ENCODE measurements at places on chromosomes 3 and 15.

DNA sequence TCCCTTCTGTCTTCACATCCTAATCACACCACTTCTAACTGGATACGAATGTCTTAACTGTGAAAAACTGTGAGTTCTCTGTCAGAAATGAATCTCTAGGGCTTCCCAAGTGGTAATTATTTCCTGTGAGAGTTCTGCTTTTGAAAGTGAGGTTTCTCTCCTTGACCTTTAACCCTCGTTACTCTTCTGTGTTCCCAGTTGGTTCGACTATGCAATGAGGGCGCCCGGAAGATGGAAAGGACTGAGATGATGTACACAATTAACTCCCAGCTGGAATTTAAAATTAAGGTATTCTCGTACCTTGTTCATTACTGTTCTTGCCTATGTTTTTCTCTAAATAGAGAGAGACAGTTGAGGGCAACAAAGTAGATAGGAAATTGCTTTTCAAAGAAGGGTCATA is 96.5 kb downstream of the ARHGEF26 start:
- ATAC-seq = no peak

GRCh38 chr15:52128568-52128967 is 16.0 kb upstream of the BCL2L10 start:
- ATAC-seq = no peak

DNA sequence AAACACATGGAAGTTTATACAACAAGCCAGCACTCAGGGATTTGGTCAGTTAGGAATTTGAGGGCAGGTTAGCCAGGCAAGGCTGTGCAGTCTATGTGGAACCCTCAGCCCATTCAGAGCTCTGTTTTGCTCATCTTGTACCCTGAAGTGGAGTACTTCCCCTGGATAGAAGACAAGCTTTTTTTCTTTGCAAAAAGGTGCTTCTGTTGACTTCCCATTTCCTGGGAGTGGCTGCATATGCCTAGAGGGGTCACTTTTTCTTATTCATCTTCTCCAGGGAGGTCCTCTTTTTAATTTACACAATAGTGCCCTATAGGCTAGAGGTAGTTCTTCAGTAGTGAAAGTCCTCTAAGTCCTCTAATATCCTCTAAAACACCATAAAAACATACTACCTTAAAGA is 225.0 kb upstream of the P2RY1 start:
- ATAC-seq = no peak

DNA sequence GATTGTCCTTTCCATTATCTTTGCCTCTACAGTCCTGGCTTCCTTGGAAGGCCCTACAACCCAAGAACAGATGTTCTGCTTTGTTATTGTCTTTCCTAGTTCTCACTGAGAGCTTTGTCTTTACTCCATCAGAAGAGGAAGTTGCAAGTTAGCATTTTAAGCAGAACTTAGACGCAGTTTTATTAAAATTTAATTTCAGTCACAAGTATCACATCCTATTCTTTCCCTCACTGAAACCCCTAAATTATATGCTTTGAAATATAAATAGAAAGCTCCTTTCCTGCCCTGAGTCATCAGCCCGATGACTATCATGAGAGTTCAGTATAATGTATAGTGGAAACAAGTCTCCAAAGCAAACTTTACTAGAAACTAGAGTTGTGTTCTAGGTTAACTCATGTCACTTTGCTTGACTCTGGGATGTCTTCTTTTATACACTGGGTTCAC is 291.2 kb upstream of the RBMS3 start:
- ATAC-seq = peak; percentile 82

DNA sequence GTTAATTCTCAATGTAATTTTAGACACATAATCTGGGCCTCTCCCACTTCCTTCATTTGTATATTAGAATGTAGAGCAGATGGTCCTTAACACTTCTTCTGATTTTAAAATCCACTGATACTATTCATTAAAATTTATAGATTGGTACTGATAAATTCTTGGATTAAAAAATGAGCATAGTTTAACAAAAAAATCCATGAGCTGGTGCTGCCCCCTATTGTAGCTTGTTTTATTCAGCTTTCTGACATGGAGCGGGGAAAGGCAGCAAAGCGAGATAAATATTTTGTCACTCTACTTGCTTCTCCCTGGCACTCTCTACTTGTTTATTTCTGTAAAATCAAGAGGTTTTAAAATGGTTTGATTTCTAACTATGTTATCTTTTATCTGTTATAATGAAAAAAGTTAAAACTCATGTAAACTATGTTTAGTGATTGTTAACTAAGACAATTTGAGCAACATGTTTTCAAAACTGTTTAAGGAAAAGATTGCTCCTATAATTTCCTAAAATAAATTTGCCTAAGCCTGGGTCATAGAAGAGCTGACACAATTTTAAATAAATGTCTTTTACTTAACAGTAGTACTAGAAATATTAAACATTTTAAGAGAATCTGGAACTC is 26.5 kb upstream of the PLOD2 start:
- no peak for ATAC-seq

GRCh38 chr15:35926007-35926380 is 380.0 kb upstream of the DPH6 start:
- no peak for ATAC-seq

- no peak for ATAC-seq
Measured at GRCh38 chr3:55089211-55089610, 161.4 kb upstream of the LRTM1 start.

GRCh38 chr15:100169615-100170290 is 172.0 kb downstream of the ADAMTS17 start:
- ATAC-seq = no peak

- ATAC-seq = no peak
Measured at GRCh38 chr3:38743043-38743442, 73.0 kb downstream of the SCN10A start.

DNA sequence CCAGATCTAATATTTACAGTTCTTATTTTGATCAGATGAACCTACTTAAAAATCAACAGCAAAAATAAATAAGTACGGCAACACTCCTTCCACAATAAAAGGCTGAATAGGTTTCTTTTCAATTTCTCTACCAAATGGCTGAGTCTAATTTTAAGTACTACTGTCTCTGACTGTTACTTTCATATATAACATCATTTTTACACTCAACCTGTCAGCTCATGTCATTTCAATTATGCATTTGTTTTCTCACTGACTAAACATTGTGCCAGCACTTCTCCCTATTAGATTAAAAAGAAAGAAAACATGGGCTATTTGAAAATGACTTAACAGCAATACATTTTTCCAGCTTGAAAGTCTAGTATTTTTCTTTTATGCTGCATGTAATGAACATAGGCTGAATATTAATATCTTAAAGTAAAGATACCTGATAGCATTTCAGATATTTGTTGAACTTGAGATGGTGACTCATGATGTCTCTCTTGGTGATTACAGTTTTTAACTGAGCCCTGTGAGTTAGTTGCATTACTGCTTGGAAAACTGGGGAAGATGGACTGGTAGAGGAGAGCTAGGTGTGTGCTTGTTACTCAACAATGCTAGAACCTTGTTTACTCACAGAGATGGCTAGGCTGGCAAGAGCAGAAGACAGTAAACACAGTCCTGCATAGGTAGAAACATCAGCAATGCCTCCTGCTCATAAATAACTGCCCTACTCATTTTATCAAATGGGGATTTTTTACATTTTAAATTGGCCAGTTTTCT is 73.9 kb downstream of the PEX5L start:
- no peak for ATAC-seq

- ATAC-seq = no peak
Measured at GRCh38 chr3:133745108-133745507, 1.1 kb upstream of the TF start.

DNA sequence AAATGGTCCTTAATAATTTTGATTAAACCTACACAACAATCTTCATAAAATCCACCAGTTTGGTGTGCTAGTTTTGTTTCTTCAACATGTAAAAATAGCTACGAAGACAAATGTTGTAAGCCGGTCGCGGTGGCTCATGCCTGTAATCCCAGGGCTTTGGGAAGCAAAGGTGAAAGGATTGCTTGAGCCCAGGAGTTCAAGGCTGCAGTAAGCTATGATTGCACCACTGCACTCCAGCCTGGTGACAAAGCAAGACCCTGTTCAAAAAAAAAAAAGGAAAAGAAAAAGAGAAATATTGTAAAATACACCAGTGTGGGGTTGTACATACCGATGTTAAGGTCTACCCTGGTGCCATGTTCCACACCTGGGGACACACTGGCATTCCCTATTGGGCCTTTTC is 75.1 kb downstream of the LDHAL6B start:
- no peak for ATAC-seq

DNA sequence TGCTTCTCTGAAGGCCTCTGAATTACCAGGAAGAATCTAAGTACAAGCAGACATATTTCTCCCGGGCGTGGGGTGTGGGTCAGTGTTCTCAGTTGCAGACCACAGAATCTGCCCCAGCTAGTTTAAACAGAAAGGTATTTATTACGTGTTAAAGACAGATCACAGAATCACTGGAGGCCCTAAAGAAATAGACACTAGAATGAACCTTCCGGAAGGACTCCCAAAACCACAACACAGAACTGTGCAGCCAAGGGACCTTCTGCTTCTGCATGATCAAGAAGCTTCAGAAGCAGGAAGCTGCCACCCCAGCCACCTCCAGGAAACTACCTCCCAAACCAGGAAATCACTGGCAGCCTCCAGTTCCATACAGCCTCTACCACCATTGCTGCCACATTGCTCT is 32.7 kb upstream of the ZFAND6 start:
- no peak for ATAC-seq

DNA sequence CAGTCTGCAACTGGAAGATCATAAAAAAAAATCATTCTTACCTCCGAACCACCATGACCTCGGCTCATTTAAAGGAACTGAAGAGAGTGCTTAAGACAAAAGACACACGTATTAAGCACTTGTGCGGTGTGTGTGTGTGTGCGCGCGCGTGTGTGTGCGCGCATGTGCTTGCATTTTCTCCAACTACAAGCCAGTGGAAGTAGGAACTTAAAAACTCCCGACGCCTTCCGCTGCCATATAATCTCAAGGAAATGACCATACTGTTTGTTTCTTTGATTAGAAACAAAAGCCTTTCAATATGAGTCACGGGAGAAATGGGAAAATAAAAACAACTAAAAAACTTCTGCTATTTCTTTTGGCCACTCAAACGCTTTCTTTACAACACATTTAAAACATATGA is 32.4 kb downstream of the FRMD4B start:
- no peak for ATAC-seq

DNA sequence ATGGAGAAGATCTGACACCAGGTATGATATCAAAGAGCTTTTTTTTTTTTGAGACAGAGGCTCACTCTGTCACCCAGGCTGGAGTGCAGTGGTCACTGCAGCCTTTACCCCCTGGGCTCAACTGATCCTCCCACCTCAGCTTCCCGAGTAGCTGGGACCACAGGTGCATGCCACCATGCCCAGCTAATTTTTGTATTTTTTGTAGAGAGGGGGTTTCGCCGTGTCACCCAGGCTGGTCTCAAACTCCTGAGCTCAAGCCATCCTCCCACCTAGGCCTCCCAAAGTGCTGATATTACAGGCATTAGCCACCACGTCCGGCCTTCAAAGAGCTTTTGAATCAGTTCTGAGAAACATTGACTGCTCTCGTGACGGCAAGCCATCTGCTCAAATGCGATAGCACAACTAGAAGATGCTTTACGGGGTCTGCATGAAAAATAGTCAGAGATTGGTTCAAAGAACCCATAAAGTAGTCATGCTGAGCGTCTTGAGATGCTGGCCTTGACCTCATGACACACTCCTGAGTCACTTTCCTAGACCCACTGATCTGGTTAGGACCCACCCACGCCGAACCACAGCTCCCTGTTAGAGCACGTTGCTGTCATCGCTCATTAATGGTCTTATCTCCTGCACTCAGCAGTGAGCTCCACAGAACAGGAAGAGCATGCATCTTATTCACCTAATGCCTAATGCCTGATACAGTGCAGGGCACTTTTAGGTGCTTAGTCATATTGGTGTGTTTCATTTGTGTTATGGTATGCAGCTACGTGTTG is 57.0 kb upstream of the NR2F2 start:
- peak; percentile 44 for ATAC-seq

Measured in activated CD4-positive, CD25-positive, alpha-beta regulatory T cell treated with anti-CD3 and anti-CD28 coated beads, Interleukin-2, amount 50 U/mL, for 24 hours (primary cell).